ENCODE measurements at places on chromosomes 11 and 22.

GRCh38 chr11:72439455-72439854 lies 5.1 kb upstream of the CLPB start:
- DNase-seq, result no peak

DNA sequence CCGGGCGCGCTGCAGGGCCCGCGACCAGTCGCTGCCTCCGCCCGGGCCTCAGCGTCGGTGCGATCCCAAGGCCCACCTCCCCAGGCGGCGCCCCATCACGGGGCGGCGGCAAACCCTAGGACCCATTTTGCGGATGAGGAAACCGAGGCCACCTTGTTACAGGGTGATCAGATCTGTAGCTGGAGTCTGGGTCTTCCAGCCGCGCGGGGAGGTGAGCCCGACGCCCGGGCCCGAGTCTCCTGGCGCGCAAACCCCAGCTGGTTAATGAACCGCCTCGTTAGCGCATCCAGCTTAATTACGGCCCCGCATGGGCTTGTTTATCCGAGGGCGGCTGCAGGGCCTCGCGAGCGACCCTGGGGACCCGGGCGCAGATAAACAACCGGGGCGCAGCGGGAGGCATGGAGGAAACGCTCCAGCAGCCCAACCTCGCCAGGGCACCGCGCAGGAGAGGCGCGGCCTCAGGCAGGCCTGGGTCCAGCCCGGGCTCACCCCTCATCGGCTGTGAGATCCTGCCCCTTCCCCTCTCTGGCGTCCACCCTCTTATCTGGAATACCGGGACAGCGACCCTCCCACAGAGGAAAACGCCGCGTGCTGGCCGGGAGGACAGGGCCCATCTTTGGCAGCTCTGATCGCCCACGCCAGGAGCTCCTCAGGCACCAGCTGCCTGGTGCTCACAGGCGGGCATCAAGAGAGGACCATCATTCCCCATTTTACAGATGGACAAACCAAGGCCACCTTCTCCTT lies 14.7 kb downstream of the OTUB1 start:
- DNase-seq, result no peak

DNA sequence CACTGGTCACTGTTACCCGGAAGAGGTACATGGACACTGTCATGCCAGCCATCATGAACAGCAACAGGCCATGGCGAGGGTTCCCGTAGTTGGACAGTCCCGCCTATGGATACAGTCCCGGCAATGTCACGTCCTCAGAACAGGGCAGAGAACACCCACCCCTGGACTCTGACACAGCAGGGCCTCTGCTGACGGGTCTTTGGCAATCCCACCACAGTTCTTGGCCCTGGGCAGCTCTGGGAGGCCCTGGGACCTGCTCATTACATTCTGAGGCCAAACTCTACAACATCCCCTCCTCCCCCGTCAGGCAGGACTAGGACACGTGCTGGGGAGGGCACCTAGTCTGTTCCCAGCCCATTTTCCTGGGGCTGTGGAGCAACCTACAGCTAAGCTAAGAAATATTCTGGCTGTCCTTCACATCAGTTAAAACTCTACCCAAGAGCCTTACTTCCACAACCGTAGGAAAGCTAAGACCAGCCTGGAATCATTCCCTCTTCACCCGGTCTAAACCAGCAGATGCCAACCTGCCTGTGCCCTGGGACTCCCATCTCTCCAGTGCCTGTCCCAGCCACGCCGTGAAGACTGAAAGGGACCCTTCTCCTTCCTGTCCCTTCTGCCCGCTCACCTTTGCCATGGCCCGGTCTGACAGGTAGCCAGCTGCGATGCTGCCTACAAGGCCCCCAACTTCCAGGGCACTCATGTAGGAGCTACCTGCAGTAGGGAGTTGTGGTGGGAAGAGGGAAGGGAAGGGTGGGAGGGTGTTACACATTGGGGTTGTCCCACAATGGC lies 4.5 kb downstream of the SLC37A4 start:
- DNase-seq, result no peak

- no peak for DNase-seq
Observed at GRCh38 chr11:124612567-124613246, 1.5 kb downstream of the PANX3 start.

GRCh38 chr22:32216911-32217310 lies 12.0 kb upstream of the RFPL2 start:
- DNase-seq, result no peak

GRCh38 chr11:62137881-62138629 lies 14.2 kb downstream of the INCENP start:
- no peak for DNase-seq

- no peak for DNase-seq
Observed at GRCh38 chr11:94938095-94939055, 35.0 kb downstream of the CWC15 start.

DNA sequence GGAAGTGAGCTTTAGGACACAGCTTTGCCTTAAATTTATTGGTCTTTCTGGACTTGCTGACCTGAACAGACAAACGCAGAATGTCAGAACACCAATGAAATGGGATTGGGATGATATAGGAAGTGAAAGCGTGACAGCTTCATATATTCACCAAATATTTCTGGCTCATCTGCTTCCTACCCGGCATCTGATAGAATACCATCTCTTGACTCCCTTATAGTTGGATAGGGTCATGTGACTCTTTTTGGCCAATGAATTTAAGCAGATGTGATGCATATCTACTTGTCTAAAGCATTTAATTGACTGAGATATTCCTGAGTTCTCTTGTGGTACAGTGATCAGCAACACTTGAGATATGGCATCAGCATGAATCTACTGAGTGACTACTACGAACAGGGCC lies 2.5 kb upstream of the CAPRIN1 start:
- no peak for DNase-seq

DNA sequence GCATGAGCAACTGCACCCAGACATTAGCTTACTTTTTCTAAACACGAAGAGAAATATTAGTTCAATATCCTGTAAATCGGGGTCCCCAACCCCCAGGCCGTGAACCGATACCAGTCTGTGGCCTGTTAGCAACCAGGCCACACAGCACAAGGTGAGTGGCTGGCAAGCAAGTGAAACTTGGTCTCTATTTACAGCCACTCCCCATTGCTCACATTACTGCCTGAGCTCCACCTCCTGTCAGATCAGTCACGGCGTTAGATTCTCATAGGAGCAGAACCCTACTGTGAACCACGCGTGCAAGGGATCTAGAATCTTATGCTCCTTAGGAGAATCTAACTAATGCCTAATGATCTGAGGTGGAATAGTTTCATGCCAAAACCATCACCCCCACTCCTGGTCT lies 27.8 kb upstream of the DEPDC7 start:
- DNase-seq, result no peak

DNA sequence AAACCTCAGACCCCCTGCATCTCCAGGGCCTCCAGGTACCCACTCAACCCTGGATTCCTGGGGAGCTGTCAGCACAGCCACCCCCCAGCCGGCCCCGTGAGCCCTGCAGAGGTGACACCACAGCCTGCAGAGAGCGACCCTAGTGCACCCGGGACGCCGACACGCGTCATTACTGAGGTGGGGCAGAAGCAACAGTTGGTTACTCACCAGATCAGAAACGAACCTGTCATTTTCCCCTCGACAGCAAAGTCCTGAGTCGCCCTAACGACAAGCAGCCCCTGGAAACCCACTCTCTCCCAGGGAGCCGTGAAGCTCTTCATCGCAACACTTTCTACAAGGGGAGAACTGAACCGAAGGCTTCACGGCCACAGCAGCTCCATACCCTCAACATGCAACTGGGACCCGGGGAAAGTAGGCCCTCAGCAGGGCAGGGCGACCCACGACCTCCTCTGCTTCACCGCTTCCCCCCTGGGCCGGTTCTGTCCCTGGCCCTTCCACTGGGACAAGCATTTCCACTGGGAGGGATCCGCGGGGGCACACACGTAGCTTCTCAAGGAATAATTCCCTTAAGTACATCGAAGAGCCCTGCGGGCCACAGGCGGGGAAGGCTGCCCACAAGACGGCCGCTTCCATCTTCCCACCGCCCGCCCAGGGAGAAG lies 1.6 kb downstream of the BRD1 start:
- no peak for DNase-seq

DNA sequence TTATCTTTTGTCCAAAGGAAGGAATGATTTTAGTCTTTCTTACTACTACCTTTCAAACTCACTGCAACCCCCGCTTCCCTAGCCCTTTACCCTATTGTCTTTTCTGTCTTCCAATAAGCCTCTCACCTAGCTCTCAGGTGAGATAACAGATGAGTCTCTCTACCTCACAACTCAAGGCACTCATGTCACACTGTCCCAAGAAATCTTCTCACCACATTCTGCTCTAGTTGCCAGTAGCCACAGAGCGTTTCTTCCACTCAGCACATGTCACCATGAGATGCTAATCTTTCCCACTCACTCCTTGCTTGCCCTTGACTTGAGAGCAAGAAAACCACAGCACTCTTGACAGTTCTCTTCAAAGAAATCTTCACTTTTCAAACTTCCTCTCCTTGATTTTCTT lies 32.7 kb upstream of the TMEM41B start:
- DNase-seq, result no peak

DNA sequence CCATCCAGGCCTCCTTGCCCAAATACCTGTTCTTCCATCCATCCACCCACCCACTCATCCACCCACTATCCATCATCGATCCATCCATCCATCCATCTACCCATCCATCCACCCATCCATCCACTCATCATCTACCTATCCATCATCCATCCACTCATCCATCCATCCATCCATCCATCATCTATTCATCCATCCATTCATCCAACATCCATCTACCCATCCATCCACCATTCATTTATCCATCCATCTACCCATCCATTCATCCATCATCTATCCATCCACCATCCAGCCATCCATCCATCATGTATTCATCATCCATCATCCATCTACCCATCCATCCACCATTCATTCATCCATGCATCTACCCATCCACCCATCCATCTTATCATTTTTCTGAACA lies 413.2 kb downstream of the CTTN start:
- no peak for DNase-seq

DNA sequence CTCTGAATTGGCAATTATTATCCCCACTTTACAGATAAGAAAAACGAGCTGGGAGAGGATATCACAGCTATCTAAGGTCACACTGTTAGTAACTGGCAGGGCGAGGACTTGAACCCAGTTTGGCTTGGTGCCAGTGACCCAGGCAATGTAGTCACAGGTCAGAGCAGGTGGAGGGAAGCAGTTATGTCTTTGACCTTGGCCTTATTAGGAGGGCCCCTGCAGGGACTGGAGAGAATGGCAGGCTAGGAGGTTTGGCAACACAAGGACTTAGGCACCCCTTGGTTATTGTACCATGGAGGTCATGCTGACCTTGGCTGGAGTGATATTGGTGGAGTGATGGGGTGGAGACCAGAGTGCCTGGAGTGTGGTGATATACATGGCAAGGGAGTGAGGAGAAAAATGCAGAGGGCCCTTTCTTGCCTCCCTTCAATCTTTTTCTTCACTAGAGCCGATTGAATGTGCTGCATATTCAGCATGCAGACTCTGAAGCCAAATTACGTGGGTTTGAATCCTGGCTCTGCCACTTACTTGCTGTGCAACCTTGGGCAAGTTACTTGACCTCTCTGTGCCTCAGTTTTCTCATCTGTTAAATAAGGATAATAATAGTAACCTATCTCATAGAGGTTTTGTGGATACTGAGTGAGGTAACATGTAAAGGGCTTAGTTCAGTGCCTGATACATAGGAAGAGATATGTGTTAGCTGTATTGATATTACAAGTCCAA lies 92.7 kb upstream of the TBCEL start:
- no peak for DNase-seq

- no peak for DNase-seq
Observed at GRCh38 chr11:1288426-1289151, 20.8 kb downstream of the TOLLIP start.

- DNase-seq, result no peak
Observed at GRCh38 chr11:2348986-2349385, 28.1 kb upstream of the CD81 start.

DNA sequence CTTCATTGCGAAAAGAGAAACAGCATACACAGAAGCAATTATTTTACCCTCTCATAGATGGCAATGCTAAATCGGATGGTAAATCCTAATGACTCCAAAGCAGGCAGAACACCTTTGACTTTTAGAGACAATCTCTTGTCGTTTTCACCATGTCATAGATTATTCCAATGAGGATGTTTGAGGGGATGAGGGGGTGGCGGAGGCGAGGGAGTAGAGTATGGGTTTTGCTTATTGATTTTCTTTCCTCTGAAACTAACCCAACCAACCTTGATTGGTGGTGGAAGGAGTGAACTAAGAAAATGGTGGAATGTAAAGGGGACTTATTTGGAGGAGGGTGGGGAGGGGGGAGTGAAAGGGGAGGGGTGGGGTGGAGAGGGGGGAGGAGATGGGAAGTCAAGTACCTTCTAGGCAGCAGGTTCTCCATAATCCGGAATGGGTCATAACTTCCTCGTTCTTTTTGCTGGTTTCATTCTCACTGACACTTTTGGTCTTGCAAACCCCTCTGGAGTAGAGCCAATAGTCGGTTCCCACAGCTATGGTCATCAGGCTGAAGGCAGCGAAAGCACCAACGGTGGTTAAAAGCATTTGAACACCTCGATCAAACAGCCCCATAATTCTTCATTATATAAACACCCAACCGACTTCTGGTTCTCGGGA lies 1.5 kb downstream of the CACNG2 start:
- DNase-seq, result no peak

DNA sequence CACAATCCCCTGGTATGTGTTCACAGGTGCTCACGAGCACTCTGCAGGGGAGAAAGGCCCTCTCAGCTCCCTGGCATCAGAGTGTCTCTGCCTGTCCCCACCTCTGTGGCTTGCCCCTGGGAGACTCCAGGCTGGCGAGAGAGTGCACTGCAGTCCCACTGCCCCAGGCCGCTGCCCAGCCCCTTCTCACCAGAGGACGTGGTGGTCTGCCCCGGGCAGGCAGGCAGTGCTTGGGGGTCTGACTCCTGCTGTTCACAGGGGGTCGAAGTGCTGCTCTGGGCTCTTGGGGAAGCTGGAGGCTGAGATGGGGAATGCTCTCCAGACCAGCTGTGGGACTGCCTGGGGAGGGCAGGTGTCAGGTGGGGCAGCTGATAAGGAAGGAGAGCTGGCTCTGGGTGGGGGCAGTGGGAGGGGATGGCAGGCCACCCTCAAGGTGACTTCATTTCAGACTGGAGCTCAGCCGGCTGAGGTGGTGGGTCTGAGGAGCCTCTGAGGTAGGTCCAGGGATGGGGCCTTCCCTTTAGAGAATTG lies 151.0 kb upstream of the B3GAT1 start:
- DNase-seq, result no peak

GRCh38 chr11:19311308-19312030 lies 70.7 kb upstream of the E2F8 start:
- DNase-seq, result peak; percentile 56
